Stimulated activated CD8-positive, alpha-beta memory T cell treated with anti-CD3 and anti-CD28 coated beads, Interleukin-15, amount 100 ng/mL, for 24 hours (primary cell): ENCODE measurements at places on chromosomes 2 and 18.

GRCh38 chr2:207038299-207038698, 99.0 kb downstream of the CPO start:
- no peak for DNase-seq

- no peak for DNase-seq
These were observed 112.9 kb upstream of the GYPC start for GRCh38 chr2:126543081-126543480.

GRCh38 chr2:60517446-60517845, 36.0 kb downstream of the BCL11A start:
- no peak for DNase-seq

- no peak for DNase-seq
These were observed 5.3 kb upstream of the DYNAP start for GRCh38 chr18:54585743-54586142.

- no peak for DNase-seq
These were observed 154.5 kb downstream of the MYCN start for GRCh38 chr2:16094811-16095210.

DNA sequence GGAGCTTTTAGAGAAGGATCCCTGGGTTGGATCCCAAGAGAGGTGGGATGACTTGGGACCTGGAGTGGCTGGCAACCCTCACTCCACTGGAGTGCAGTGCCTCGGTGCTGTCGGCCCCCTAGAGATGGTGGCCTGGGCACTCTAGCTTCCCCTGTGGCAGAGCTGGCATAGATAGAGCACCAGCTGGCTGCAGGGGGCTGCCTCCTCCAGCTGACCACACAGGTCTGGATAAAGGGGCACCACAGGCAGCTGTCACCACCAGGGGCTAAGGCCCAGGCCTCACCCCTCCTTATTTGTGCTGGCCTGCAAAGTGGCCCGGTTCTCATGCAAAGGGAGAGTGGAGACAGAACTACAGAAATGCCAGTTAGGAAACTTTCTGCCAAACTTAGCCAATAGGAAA, 74.3 kb downstream of the ZBTB7C start:
- no peak for DNase-seq

DNA sequence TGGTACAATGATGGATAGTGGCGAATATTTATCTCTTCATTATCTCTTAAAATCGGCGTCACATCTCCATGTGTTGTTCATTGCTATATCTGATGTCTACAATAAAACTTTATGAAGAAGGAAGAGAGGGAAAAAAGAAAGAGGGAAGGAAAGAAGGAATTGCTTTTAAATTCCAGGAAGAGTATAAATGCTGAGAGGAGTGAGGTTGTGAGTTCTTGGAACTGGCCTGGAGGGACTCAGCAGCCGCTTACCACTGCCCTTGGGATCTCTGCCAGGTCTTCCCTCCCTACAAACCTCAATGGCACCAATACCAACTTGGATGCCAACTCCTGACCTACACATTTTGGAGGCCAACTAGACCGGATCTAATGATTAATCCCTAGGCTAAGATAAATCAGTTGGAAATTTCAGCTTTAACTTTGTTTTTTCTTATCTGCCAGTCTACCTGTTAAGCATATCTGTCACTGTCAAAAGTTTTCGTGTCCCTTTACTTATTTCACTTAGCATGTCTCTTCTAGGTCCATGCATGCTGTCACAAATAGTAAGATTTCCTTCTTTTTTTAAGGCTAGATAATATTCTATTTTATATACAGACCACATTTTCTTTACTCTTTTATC, 9.8 kb downstream of the SCN9A start:
- DNase-seq, result no peak

DNA sequence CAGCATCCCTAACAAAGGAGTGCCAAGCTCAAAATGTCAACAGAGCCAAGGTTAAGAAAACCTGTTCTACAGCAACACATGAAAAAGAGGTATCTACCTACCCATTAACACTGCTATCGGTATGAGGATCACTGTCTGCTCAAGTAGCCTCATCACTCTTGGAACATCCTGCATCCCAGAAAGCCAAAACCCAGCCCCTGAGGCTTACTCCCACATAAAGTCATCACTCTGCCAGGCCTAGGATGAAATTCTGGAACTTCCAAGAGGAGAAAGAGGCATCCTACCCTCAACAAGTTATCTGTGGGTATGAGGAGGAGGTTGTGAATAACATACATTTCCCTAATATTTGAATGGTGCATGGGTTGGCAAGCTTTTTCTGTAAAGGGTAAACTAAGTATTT, 25.5 kb downstream of the CDH2 start:
- DNase-seq, result no peak
